ENCODE measurements at places on chromosomes 13 and 19.

DNA sequence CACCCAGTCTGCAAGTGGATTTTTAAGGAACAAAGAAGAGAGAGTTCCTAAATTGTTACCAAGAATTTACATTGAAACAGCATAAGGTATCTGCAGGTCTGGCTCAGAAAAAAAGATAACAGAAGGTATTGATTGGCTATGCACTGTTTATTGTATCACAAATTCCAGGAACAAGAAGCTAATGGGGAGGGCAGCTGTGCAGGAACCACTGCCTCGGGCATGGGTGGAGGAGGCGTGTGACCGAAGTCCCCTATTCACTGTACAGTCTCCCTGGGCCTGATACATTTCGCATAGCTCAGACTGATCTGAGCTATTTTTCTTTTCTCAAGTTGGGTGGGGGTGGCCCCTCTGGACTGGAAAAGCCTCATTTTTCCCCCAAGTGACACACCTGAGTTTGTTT is 11.7 kb downstream of the NECTIN2 start:
- DNase-seq = no peak

- DNase-seq = no peak
Measured at GRCh38 chr19:38912600-38913514, 871 bp upstream of the CCER2 start.

DNA sequence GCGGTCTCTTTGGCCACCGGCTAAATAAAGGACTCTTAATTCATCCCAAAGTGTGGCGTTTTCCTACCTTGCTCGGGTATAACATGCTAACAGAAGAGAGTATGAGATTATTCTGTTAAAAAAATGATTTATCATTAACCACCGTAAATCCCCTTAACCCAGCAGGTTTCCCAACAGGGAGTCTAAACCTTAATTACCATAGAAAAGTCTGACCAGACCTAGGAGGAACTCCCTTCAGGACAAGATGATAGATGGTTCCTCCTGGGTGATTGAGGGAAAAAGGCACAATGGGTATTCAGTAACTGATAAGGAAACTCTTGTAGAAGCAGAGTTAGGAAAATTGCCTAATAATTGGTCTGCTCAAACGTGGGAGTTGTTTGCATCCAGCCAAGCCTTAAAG is 193.7 kb downstream of the ZNF737 start:
- DNase-seq = no peak

DNA sequence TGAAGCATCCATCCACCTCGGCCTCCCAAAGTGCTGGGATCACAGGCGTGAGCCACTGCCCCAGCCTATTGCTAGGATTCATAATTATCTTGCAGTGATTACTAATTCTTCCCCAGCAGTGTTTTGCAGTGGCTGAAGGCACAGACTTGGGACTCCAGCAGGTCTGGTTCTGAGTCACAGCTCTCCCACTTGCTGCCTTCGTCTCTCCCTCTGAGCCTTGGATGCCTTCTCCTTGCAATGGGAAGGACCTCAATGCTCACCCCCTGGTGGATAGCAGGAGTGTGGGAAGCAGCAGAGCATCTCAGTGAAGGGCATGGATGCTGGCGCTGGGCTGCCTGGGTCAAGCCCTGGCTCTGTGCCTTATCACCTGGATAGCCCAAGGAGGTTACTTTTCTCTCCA is 37.6 kb upstream of the SHKBP1 start:
- DNase-seq = no peak

DNA sequence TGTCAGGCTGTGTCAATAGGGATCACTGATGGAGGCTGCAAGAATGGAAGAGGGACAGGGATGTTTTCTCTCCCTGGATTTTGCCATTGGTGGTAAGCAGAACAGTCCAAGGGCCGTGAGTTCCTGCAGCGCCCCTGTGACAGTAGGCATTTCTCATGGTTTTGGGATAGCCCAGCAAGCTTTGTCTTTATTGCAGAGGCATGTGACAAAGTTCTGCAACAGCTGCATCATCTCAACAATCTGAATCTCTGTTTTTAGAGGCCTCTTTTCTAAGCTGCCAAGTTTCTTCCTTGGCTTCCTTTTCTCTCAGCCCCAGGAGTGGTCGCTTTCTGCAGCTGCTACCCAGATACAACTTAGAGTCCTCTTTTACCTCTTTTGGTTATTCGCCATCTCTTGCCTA is 95.7 kb upstream of the TSHZ3 start:
- no peak for DNase-seq

- no peak for DNase-seq
Measured at GRCh38 chr19:4357095-4357797, 13.9 kb downstream of the MPND start.

GRCh38 chr13:51733374-51734298 is 70.3 kb downstream of the DHRS12 start:
- DNase-seq = no peak

- no peak for DNase-seq
Measured at GRCh38 chr19:14203177-14203576, 2.8 kb downstream of the ADGRL1 start.

- no peak for DNase-seq
Measured at GRCh38 chr19:14614099-14614412, 31.2 kb downstream of the CLEC17A start.

DNA sequence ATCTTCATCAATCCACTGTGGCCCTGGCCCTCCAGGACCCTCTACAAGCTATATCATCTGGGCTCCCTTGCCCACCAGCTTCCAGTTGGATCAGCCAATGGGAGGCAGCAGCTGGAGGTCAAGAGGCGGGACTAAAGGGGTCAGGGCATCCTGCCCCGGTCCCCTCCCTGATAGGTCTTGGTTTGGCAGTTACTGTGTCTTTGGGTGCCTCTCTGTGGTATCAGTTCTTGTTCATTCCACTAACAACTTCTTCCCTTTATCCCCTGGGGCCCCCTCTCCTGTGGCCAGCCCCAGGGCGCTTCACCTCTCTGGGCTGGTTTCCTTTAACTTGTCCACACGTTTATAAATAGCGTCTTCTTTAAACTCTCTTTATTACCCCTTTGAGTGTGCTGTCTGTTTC is 83.6 kb downstream of the DCT start:
- no peak for DNase-seq

DNA sequence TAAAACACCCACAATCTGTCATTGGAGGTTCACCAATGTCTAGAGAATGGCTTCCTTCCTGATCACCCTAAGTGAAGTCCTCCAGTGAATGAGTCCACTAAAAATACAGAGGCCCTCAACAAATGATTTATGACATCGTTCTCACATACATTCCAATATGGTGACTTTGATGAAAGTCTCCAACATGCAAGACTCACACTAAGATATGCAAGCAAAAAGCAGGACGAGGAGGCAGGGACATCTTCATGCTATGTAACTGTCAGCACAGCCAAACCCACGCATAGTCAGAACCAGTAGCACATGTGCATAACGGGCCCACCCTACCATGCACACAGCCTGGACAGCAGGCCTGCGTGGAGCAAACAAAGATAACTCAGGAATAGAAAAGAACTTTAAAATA is 16.6 kb upstream of the LSM14A start:
- no peak for DNase-seq

- DNase-seq = peak; percentile 48
Measured at GRCh38 chr13:30422054-30422839, at the start of gene UBE2L5. Gene UBE2L5, plus strand, starts transcription at chr13:30422493. Its CDS starts 5,498 bp downstream, at chr13:30427991.

DNA sequence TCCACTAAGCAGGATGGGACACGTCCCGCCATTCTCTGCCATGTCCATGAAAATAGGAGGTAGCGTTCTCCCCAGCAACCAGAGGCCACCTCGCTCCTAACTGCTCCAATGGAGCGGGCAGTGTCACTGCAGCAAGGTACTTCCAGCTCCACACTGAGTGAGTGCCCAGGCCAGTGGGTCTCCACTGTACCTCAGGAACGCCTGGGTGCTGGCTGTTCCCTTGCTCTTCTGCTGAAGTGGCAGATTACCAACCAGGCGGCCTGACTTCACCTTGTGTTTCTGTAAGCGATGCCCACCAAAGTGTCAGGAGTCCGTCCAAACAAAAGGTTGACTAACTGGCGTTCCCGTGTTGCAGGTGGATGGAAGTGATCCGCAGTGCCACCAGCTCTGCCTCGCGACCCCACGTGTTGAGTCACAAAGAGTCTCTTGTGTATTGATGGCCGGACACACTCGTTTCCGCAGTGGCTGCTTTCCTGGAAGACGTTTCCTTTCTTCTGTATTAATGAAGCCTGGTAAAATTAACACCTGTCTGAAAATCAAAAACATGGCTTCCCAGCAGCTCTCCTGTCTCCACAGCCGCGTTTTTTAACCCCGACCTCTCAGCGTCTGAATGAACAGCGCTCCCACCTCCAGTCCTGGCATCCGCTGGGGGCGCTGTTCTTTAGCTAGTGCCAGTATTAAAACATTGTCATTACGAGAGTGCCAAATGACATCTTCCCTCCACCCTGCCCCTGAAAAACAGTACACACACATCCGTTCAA is 128.8 kb downstream of the STK24 start:
- no peak for DNase-seq

- DNase-seq = no peak
Measured at GRCh38 chr13:112366907-112367646, 9.1 kb upstream of the SPACA7 start.

DNA sequence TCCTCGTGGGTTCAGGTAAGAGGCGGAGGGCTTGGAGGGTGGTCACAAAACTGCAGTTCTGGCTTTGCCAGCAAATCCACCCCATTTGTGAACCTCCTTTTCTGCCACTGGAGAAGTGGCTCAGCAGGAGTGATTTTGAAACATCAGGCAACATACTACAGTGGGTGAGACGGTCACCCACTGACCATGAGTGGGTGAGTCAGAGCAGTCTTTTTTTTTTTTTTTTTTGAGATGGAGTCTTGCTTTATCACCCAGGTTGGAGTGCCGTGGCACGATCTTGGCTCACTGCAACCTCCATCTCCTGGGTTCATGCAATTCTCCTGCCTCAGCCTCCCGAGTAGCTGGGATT is 3.0 kb downstream of the TOMM40 start:
- no peak for DNase-seq

GRCh38 chr19:35733180-35734125 is 8.8 kb downstream of the IGFLR1 start:
- no peak for DNase-seq

GRCh38 chr19:41363371-41363752 is 587 bp downstream of the B9D2 start:
- DNase-seq = no peak

DNA sequence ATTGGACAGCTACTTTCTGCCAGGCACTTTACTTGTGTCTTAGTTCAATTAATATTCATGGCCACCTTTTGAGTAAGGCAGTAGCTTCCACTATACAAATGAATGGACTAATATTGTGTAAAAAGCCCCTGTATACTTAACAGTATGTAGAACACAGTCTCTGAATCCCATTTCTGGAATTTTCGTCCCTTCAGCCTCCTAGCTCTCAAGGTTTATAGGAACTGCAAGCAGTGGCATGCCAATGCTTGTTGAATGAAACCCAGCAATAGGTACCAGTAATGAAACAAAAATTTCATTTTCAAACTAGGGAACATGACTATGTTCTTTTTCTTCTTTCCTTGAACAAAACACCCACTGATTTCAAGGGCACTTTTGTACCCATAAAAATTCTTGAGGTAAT is 361.6 kb downstream of the TDRD3 start:
- DNase-seq = no peak
